AG09319 (cell line): ENCODE measurements at places on chromosomes 6 and 20.
A peak's percentile ranks its signal among the peaks of the same experiment; 100 is the strongest.

DNA sequence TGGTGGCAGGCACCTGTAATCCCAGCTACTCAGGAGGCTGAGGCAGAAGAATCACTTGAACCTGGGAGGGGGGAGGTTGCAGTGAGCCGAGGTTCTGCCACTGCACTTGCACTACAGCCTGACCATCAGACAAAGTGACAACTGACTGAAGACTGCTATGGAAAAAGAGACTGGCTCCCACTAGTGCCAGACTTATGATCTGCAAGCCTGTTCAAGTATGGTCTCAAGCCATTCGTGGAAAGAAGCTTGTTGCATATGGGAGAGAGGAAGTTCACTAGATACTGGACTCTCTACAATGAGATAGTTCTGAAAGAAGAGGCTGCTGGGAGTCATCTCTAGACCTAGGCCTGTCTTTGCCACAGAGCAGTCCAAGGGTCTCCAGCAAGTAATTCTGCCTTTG is 26.7 kb downstream of the MDN1 start:
- no peak for DNase-seq

DNA sequence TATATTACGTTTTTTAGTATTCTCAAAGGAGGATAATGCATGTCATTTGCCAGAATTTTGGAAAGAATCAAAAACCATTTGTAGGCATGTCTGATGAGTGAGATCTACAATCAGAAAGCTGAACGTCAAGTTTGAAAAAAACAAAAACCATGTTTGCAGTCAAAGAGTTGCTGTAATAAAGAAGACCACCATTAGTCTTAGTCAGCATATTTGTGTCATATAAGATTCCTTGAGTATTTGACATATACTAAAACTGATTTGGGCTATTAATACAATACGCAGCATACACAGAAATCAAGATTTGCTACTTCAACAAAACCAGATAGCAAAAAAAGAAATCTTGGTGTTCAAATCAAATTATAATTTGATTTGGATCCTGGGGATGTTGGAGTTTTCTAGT is 247.5 kb downstream of the SAMD5 start:
- DNase-seq = no peak

GRCh38 chr20:62618611-62619529 is 23.4 kb upstream of the SLCO4A1 start:
- DNase-seq = no peak

DNA sequence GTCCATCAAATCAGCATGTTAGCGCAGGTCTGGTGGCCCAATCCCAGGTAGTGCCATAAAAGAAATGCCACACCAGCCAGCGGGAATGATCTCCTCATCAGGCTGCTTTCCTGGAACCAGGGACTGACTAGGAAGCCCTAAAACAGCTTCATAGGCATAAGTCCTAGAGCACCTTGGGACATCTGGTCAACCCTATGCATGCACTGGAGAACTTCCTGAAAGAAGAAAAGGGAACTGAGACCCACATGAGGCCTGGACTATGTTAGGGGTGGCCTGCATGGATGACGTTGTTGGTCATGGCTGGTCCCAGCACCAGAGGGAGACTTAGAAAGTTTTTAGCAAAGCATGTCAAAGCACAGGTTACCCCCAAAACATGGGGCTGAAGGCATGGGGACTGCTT is 7.6 kb upstream of the KCNK16 start:
- no peak for DNase-seq

DNA sequence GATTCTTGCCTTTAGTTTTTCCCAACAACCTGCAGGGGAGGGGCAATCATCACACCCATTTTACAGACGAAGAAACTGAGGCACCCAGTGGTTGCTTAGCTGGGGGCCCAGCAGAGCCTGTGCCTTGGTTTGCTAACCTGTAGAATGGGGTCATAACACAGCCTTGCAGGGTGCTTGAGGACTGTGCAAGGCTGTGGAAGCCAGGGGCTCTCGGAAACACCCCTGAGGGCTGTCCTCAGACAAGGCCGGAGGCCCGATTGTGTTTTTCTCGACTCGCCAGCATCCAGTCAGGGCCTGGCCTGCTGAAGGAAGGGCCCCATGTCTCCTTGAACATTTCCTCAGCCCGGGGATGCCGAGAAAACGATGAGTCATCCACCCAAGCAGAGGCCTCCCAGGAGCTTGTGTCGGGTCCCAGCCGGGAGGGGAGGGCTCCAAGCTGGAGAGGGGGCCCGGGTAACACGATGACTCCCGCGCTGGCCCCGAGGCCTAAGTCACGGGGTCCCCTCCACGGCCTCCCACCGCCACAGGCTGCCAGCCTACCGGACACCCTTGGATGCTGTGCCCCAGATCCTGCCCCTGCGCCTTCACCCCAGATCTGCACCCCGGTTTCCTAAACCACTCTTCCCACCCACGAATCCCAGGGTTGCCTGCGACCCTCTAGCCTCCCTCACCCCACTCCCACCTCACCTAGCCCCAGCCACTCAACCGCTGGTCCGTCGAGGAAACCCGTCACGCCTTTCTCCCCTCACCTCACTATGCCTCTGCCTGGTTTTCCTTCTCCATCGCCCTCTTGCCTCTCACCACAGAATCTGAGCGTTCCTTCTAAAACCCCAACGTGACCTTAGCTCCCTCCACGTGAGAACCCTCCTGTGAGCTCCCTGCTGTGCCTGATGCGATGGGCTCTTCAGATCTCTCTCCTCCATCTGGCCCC is 10.6 kb downstream of the NOL4L start:
- DNase-seq = peak; percentile 23

DNA sequence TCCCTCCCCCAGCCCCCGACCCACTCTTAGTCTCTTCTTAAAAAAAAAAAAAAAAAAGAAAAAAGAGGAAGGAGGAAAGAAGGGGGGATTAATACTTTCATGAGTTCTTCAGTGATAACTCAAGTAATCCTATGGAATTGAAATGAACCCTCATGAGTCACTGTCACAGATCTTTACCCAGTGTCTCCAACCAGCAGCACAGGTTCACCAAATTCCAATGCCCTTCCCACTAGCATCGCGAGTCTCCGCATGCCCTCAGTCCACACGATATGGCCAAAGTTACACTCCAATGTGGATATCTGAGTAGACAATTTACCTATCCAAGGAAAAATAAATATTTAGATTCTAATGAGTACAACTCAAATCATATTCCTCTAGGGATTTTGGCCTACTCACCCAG is 74.5 kb downstream of the MDN1 start:
- no peak for DNase-seq

- no peak for DNase-seq
Measured at GRCh38 chr20:6104493-6105188, 18.2 kb downstream of the FERMT1 start.

- DNase-seq = no peak
Measured at GRCh38 chr6:159395609-159396008, 226.4 kb downstream of the FNDC1 start.

DNA sequence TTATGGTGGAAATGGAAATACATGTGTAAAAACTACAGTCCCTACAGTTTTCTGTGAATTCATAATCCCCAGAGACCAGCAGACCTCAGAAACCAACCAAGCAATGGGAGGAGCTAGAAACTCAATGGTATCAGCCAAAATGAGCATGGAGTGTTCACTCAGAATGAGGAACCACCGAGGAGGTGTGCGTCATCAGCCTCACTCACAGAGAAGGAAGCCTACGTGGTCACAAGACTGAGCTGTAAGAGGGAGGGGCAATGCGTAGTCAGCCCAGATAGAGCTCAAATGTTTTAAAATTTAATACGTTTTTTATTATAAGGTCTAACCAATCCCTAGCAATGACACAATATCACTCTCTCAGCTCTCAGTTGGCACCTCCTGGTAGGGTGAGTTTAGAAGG is 17.4 kb downstream of the MYLK4 start:
- DNase-seq = no peak

DNA sequence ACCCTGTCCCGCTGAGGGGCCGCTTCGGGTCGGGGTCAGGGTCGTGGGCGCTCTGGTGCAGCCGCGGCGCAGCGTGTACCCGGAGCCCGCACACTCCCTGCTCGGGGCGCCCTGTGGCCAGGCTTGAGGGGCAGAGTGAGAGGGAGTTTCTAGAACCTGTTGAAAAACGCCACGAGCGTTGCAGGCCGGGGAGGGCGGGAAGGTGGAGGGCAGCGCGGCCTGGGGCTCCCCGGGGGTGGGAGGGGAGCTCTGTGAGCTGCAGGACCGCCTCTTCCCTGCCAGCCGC is 539 bp upstream of the BHLHE23 start:
- DNase-seq = no peak

- DNase-seq = no peak
Measured at GRCh38 chr20:10034717-10035571, at the start of gene ANKEF1. ANKEF1 (plus strand) TSS chr20:10034987; CDS start chr20:10038302, 3,315 bp downstream.

GRCh38 chr6:143677891-143678791 is at the start of gene PHACTR2:
PHACTR2 (plus strand) TSS chr6:143677965; CDS start chr6:143678164, 199 bp downstream.
- peak; percentile 40 for DNase-seq
